Neural crest cell (in vitro differentiated cells): ENCODE measurements at places on chromosomes 7 and 10. TPM values are rescaled to one million over a fixed set of nuclear protein-coding genes. Genes with fewer than 3 reads are reported as not detected.

- peak overlapping the region; percentile 97 for H3K4me3 ChIP-seq
- DNase-seq: peak; percentile 26
- no peaks in the 10 kb centered on the region for H3K36me3 ChIP-seq
- peak overlapping the region; percentile 95 for H3K27ac ChIP-seq
Observed at GRCh38 chr10:124742413-124743190, 1.6 kb downstream of the FAM53B start.

DNA sequence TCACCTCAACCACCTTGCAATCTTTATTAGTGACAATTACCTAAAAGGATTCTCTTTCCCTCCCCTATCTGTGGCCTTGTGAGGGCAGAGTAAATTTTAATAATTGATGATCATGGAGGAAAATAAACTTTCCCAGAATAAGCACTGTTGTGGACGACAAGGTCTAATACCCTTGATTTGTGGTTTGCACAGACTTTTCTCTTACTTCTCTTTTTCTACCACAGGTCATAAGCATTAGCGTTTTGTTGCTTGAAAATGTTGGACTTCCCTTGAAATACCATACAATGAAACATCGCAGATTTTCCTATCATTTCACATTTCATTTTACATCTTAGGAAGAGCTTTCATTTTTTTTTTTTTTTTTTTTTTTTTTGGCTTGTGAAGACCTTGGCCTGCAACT is 188.1 kb upstream of the TMEM72 start:
- no peak overlapping the region for H3K4me3 ChIP-seq
- H3K4me1 ChIP-seq: no peaks in the 10 kb centered on the region
- no peaks in the 10 kb centered on the region for H3K36me3 ChIP-seq
- no peaks in the 10 kb centered on the region for H3K27me3 ChIP-seq
- no peak overlapping the region for H3K27ac ChIP-seq

- no peak overlapping the region for H3K27ac ChIP-seq
- peaks cover 2% of the 10 kb centered on the region for H3K36me3 ChIP-seq
- H3K4me3 ChIP-seq: no peak overlapping the region
- DNase-seq: no peak
- no peaks in the 10 kb centered on the region for H3K27me3 ChIP-seq
Observed at GRCh38 chr10:45505311-45505710, 131.3 kb downstream of the ALOX5 start.

Gene IGF2BP3
- total RNA-seq: 117 and 118 TPM in 2 replicates

Gene GOLGA7B
- 0.30 and 0.36 TPM in 2 replicates for total RNA-seq

Gene MPP7
- total RNA-seq: 2.3 TPM in 2 replicates
